ENCODE measurements at places on chromosomes 4 and X. TPM values are rescaled to one million over a fixed set of nuclear protein-coding genes. Genes with fewer than 3 reads are reported as not detected.
A peak's percentile ranks its signal among the peaks of the same experiment; 100 is the strongest.

- no peak for DNase-seq
Observed at GRCh38 chr4:10731162-10731561, 46.6 kb upstream of the CLNK start.

VEGFD gene
- total RNA-seq: not detected

GRCh38 chr4:70734971-70735370, 13.2 kb downstream of the RUFY3 start:
- DNase-seq: peak; percentile 9

DNA sequence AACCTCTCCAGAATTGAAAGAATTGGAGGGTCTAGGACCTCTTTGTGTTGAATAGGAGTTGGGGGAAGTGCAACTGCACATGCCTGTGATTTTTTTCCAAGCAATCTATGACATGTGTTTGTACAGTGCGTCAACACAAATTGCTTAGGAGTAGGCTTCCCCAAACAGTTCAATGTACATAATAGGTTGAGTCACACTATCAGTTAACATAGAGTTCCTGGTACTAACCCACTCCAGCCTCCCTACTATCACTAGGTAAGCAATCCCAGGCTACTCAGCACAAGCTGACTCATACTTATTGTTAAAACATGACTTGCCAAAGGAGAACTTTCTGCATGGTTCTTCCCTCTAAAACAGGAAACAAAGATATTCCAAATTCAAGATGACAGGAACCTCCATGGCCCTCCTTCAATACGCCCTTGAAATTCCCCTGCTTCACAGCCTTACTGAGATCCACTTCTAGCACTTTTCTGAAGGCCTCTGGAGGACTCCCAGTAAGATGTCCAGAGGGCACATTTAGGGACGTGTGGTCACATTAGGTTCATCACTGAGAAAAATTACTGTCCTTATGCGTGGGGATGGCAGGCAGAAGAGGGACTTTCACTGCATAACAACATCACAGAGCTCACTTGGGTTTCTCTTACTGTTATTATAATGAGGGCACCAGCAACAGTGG, 8.4 kb upstream of the VSIG1 start:
- DNase-seq: peak; percentile 65

SYN1 gene
- total RNA-seq: 0.07 TPM

CTAG1A gene
- not detected for total RNA-seq

RTL9 gene
- 0.02 TPM for total RNA-seq

ADRA2C gene
- total RNA-seq: not detected

- DNase-seq: no peak
Observed at GRCh38 chr4:99642725-99643489, 14.7 kb downstream of the C4orf54 start.

GRCh38 chr4:114466299-114466698, 132.3 kb upstream of the UGT8 start:
- DNase-seq: no peak

DNA sequence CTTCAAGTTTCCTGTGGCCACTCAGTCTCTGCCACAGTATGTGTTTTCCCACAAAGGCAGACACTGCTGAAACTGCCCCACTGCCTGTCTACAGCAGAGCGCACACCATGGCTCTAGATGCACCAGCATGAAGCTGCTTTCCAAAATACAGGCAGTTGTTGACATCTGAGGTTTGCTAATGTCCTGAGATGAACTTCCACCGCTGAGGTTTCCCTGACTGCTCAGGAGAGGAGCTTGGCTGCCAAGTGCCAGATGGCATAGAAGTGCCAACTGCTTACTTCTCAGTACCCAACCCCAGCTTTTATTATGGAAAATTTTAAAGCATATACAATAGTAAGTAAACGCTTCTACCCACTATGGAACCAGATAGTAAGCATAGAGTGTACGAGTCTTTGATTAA, 61.0 kb upstream of the EXOC1L start:
- peak; percentile 59 for DNase-seq

GRCh38 chr4:100289530-100289888, 99.2 kb upstream of the DDIT4L start:
- peak; percentile 58 for DNase-seq

PAGE1 gene
- total RNA-seq: 1.1 TPM

DNA sequence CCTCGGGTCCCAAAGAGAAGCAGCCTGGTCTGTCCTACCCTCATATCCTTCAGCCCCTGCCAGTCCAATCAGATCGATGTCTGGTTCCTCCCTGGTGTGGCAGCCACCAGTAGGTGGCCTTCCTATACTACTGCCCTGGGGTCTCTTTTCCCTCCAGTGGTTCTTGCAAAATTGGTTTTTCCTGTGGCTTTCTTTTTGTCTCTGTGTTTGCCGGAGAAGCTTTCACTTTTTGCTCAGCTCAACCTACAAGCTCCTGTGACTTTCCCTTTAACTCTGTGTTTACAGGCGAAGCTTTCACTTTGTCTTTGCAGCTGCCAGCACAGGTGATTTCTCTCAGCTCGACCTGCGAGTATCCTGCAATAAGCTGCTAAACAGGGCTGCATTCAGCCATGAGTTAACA, 46.8 kb downstream of the UGT2A3 start:
- no peak for DNase-seq

CENPVL3 gene
- total RNA-seq: not detected

DNA sequence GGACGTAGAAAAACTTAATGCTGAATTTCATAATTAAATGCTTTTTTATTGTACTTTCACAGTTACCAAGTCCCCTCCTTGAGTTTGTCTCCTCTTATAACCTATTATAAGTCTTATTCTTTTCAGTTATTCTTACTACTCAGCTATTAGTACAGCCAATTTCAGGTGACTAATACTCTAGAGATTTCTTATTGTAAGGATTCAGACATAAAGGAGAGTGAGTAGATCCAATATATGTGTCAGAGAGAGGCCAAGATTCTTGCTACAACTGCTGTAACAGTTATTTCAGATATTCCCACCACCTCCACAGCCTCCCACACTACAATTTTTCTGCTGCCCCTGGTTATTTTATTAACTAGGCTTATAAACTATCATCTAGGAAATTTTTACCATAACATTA, 274.5 kb downstream of the GPAT3 start:
- no peak for DNase-seq

CMC4 gene
- 46.7 TPM for total RNA-seq

SSX2B gene
- total RNA-seq: 0.98 TPM

DNA sequence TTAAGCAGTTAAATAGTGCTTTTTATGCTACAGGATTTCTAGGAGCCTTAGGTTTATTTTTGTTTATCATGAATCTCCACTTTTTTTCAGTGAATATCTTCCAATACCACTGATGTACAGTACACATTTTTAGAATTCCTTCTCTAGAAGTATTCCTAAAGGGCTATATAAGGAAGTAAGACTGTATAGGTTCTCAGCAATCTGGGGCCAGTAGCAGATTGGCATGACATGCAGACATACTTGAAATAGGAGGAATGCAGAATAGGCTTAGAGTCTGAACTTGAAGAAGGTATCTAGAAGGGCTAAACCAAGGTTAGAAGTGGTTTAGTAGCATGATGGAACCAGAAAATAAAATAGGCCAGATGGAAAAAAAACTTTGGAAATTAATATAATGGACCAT, 29.8 kb downstream of the HEPH start:
- no peak for DNase-seq

DMD gene
- total RNA-seq: 4.9 TPM

TMPRSS11D gene
- total RNA-seq: not detected

DNA sequence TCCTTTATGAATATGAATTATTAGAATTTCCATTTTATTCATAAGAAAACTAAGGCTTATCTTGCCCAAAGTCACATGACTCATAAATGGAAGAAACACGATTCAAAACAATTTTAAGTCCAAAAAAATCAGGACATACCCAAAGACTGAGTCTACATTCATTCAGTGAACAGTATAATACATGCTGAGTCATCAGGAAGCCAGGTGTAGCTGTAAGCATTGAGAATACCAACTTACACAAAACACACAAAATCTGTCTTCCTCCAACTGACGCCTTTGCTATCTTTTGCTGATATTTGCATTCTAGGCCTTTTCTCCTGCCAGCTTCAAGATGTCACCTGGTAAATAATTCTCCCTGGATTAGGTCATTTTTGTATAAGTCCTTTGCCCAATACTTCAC, 520.1 kb upstream of the GALNT7 start:
- DNase-seq: no peak

DNA sequence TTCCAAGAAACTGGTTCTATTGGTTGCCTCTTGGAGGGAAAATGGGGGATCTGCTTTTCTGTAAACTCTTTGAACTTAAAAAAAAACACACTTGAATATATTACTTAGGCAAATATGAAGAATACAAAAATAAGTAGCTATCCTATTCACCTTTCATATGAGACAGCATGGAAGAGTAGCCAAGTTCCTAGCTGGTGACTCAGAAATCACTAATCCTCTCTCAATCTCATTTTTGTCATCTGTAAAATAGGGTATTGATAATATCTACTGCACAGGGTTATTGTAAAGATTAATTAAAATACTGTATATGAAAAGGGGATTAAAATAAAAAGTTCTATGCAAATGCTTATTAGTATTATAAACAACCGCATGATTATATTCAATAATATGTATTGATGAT, 12.7 kb downstream of the MGARP start:
- DNase-seq: no peak

GLOD5 gene
- not detected for total RNA-seq

DNA sequence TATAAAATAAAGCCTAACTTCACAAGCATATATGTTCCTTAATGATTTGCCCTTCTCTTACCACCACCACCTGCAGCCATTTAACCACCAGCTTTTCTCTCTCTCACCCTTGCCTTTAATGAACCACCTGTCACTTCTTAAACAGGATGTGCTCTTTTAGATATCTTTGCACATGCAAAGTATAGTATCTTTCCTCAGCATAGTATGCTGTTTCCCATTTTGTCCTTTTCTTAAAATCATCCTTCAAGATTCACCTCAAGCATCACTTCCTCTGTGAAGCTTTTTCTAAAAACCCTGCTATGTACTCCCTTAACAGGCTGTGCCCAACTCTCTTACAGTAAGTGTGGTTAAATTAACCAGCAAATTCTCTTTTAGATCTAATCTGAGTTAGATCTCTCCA, 8.2 kb upstream of the CNOT6L start:
- no peak for DNase-seq

DNA sequence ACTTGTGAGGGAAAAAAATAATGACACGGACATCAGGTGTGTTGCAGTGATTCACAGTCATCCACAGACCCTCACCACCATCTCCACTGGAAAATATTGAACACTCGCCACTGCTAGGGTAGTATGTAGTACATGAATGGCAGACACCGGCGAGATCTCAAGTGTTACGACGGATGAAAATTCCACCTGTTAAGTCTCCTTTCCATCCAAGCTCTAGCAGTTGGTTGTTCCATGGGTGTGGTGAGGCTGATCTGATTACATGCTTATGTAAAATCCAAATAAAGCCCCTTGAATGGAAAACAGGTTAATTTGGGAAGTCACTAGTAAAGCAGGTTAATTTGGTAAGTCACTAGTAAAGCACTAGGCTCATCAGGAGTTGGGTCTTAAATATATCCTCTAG, 1.1 kb upstream of the ARMCX4 start:
- no peak for DNase-seq

SLC10A4 gene
- 1.2 TPM for total RNA-seq

DNA sequence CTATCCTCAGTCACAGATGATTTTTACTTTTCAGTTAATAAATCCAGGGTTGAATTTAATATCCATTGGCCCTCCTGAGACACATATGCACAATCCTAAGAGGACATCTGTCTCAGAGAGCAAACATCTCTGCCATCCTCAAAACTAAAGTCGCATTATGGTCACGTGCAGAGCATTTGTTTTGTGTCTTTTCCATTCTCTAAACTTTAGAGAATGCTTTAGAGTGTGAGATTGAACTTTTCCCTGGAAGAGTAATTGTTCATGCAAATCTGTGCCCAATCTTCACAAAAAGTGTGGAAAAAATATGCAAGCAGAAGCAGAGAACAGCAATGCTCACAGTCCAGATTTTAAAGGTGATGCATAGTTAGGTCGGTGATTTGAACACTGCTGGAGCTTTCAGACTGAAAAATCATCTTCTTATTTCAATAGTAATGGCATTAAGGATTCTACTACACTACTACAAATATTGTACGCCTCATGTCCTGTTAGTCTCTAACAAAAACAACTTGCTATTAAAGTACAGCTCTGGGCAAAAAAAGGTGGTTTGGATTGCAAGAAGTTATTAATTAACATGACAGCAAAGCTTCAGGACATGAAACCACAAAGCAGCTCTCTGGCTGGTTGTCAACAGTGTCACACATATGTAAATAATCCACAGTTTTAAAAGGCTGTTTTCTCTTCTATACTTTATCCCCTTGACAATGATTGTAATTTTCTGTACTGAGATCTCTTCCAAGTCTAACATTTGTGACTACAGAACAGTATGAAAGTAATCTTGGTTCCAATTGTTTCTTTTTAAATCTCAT, 19.9 kb downstream of the DCHS2 start:
- peak; percentile 24 for DNase-seq
